ENCODE measurements at places on chromosomes 3 and 15. TPM values are rescaled to one million over a fixed set of nuclear protein-coding genes. Genes with fewer than 3 reads are reported as not detected.

DNA sequence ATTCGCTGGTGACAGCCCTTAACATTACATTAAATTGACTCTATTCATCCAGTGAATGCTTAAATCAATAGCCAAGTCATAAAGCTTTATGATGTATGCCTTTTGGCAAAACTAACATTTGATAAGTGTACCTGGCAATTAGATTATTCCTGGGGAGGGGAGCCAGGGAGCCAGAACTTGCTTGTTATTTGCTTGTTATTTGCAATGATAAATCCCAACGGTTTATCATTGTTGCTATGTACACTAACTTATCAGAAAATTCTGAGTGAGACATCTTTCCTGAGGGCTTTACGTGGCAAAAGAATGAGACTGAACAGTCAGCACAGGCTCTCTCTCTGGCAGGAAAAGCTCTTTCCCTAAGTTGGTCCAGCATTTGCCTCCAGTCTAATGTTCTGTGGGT is 35.8 kb upstream of the FBN1 start:
- no peak for DNase-seq

- no peak for DNase-seq
Observed at GRCh38 chr3:195236801-195237570, 34.0 kb downstream of the XXYLT1 start.

- peak; percentile 19 for DNase-seq
Observed at GRCh38 chr3:147421184-147421912, 12.2 kb downstream of the ZIC1 start.

DNA sequence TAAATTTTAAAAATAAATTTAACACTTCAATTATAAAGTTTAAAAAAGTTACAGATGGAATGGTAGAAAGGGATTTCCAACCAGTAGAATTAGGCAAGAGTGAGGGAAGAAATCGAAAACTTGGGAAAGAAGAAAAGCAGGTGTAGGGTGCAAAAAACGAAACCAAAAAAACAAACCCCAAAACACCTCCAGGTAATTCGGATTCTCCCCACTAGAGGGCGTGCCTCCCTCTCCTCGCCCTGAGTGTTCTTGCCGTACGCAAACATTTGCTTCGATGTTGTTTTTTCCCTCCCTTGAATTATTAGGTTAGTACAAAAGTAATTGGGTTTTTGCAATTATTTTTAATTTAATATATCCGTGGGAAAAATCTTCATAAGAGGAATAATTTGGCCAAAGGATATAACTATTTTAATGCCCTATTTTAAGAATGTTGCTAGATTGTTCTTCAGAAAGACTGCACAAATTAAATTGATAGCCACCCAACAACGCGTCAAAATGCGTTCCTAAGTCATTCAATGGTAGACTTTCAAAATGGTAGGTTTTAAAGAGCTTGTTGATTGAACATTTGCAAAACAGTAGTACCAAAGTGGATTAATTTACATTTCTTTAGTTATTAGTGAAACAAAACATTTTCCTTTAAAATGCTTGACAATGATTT is 63.7 kb downstream of the SLC30A4 start:
- peak; percentile 62 for DNase-seq

DNA sequence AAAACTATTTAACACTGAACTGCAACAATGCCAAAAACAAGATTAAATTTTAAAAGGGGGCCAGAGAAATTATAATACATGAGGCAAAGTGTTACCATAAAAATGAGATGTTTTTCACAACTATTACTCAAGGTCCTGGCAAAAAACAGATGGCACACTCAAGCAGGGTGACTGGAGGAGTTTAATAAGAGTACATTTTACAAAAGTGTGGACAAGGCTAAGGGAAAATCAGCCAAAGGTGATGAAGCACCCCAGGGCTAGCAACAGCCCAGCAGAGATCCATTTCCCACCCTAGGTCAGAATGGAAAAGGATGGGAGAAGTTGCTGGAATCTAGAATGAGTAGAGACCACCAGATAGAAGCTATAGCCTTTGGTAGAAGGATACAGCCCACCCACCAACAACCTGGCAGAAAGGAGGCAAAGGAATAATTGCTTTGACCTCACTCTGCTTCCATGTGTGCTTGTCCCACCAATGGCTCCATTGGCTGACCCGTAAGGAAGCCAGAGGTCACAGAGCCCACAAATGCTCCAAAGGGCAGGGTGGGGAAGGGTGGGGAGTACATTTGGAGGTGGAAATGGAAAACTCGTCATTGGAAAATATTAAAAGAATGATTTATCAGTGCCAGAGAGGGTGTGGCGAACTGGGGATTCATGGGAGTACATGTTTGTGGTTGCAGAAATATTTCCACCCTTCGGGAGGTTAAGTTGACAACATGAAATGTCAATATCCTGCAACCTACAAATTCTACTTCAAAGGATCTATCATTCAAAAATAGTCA is 161.0 kb upstream of the UBE2E2 start:
- no peak for DNase-seq

SLC22A14 gene
- total RNA-seq = under 0.01 TPM

UBA7 gene
- total RNA-seq = 1.6 TPM

RHCG gene
- 4.1 TPM for total RNA-seq

HRG gene
- total RNA-seq = not detected

CD86 gene
- total RNA-seq = 1.2 TPM
